ENCODE measurements at places on chromosomes 13 and 19.
A peak's percentile ranks its signal among the peaks of the same experiment; 100 is the strongest.

GRCh38 chr19:13538601-13539253, 32.4 kb upstream of the CACNA1A start:
- no peak for DNase-seq

GRCh38 chr13:45362939-45363338, 22.0 kb upstream of the TPT1 start:
- DNase-seq = no peak

GRCh38 chr13:39916330-39916729, 260.9 kb downstream of the COG6 start:
- no peak for DNase-seq

- no peak for DNase-seq
These were observed 483.8 kb upstream of the SLITRK6 start for GRCh38 chr13:86283031-86283430.

- no peak for DNase-seq
These were observed 29.1 kb downstream of the CERS4 start for GRCh38 chr19:8238251-8238650.

DNA sequence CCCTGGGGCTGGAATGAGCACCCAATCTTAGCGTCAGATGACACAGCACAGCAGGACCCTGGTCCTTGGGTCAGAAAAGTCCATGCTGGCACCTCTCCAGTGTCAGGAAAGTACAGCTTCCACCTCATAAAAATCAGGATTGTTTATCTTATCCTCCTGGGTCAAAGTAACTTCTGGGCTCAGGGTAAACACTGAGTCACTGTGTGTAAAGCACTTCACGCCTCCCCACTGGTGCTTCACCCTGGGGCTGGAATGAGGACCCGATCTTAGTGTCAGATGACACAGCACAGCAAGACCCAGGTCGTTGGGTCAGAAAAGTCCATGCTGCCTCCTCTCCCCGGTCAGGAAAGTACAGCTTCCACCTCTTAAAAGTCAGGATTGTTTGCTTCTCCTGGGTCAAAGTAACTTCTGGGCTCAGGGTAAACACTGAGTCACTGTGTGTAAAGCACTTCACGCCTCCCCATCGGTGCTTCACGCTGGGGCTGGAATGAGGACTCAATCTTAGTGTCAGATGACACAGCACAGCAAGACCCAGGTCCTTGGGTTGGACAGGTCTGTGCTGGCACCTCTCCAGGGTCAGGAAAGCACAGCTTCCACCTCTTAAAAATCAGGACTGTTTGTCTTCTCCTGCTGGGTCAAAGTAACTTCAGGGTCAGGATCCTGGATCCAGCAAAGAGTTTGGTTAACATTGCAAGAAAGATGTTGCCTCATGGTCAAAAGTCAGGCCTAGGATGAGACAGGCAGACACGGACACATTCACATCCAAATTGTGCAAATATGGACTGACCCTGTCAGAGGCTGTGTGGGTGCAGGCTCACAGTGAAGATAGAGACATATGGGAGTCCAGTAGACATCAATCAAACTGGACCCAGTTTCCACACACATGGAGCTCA, 39.2 kb upstream of the CYP2A7 start:
- no peak for DNase-seq

DNA sequence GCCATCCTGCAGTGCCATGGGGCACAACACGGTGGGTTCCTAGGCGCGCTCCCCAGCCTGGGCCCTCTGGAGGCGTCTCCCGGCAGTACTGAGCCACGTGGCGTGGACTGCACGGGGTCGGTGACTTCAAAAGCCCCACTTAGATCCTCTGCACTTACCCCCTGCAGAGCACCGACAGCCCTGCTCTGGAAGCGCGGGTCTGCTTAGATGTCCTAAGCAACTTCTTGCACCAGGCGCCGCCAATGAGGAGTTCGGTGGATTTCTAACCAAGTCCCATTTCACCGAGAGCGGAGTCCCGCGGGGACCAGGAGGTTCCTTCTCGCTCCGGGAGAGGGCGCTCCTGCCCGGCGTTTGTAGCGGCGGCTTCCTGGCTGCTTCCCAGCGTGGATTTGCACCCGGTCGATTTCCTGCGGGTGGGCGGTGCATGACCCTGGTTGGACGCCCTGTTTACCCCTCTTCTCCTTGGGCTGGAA, 25.2 kb upstream of the ZNF845 start:
- DNase-seq = peak; percentile 51

- DNase-seq = peak; percentile 72
These were observed 759 bp downstream of the ZMYM2 start for GRCh38 chr13:19959141-19959830.

DNA sequence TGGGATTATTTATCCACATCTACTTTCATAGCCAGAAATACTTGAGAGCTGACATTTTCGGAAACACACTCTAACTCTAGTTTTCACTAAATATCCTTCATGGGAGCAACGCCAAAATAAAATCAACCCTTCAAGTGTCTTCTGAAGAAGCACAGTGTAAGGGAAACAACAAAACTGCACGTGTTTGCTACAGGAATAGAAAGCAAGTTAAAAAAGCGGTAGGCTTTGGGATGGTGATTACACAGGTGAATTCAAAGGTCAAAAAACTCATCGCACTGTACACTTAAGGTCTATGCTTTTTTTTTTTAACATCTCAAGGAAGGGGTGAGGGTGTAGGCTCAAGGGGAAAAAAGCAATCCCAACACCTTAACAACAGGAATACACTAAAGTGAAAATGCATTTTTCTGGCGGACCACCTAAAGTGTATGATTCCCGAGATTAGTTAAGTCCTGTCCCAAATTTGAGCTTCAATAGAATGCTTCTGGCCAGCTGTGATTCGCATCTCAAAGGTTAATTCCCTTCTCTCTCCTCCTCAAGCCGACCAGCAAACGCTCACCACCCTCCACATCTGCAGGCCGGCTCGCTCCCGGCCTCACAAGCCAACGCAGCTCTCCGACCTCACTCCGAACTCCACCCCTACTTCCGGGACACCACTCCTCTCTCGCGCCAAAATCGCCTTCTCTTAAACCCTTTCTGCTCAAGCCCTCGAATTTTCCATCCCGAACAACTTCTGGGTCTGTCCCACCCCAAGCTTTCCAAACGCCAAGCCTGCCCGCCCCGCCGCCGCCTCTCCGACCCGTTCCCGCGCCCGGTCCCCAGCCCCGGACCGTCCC, 1.1 kb downstream of the ARGLU1 start:
- DNase-seq = peak; percentile 68

GRCh38 chr19:18437491-18438330, at the start of gene ISYNA1:
TSS of gene ISYNA1 (minus strand) at chr19:18438133. CDS start at chr19:18437979, 154 bp downstream.
- peak; percentile 52 for DNase-seq

- DNase-seq = no peak
These were observed 9.3 kb downstream of the MED16 start for GRCh38 chr19:883661-884211.

GRCh38 chr13:54433493-54434206, 1405.0 kb downstream of the OLFM4 start:
- no peak for DNase-seq

DNA sequence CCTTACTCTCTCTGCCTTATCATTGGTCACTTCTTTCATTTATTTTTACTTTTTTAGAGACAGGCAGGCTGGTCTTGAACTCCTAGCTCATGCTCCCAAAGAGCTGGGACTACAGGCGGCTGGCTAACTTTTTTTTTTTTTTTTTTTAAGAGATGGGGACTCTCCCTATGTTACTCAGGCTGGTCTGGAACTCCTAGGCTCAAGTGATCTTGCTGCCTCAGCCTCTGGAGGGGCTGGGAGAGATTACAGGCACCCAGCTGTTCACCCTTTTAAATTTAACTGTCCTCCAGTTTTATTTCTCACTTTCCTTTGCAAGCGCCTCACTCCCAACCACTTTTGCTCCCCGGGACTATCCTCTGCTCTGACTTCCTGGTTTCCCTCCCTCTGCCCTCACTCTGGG, 5.6 kb upstream of the CLDN10 start:
- DNase-seq = no peak

DNA sequence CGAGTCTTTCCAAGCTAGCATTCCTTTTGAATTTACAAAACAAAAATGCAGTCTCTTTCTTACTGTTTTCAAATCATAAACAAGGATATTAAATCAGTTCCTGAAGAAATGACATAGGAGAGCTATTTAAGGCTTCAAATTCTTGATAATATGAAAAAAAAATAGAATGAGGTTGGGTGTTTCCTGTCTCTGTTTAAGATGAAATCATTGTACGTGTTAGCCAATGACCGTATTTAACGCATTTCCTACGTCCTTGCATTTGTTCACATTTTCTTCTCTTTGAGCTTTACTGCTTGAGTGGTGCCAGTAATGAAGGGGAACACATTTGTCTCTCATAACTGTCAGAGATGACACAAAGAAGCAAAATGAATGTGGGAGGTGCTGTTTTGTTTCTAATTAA, 821.3 kb downstream of the DIAPH3 start:
- DNase-seq = no peak

GRCh38 chr13:97261254-97262005, 39.3 kb downstream of the MBNL2 start:
- no peak for DNase-seq

- no peak for DNase-seq
These were observed 39.3 kb upstream of the UBE2L5 start for GRCh38 chr13:30382836-30383525.

- DNase-seq = no peak
These were observed 2.9 kb upstream of the ARHGAP45 start for GRCh38 chr19:1063909-1064660.

- no peak for DNase-seq
These were observed 57.9 kb upstream of the PCDH8 start for GRCh38 chr13:52906122-52906903.

DNA sequence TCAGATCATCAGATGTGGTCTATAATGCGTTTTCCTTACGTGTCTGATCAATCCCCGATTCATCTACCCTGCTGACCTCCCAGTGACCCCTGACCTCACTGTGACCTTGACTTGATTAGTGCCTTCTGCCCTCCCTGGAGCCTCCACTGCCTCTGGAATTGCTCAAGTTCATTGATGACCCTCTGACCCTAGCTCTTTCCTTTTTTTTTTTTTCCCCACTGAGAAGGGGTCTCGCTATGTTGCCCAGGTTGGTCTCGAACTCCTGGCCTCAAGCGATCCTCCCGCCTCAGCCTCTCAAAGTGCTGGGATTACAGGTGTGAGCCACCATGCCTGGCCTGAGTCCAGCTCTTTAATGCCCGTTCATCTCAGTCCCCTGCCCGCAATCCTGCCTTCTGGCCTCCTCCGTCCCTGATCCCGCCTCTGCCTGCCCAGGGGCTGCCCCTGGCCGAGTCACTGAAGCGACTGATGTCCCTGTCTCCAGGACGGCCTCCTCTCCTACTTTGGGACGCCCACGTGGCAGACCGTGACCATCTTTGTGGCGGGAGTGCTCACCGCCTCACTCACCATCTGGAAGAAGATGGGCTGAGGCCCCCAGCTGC, 4.0 kb upstream of the FTL start:
- no peak for DNase-seq

DNA sequence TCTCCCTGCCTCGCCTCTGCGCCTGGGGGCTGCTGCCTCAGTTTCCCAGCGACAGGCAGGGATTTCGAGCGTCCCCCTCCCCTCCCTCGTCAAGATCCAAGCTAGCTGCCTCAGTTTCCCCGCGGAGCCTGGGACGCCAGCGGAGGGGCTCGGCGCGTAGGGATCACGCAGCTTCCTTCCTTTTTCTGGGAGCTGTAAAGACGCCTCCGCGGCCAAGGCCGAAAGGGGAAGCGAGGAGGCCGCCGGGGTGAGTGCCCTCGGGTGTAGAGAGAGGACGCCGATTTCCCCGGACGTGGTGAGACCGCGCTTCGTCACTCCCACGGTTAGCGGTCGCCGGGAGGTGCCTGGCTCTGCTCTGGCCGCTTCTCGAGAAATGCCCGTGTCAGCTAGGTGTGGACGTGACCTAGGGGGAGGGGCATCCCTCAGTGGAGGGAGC, 722 bp upstream of the ICAM1 start:
- no peak for DNase-seq

DNA sequence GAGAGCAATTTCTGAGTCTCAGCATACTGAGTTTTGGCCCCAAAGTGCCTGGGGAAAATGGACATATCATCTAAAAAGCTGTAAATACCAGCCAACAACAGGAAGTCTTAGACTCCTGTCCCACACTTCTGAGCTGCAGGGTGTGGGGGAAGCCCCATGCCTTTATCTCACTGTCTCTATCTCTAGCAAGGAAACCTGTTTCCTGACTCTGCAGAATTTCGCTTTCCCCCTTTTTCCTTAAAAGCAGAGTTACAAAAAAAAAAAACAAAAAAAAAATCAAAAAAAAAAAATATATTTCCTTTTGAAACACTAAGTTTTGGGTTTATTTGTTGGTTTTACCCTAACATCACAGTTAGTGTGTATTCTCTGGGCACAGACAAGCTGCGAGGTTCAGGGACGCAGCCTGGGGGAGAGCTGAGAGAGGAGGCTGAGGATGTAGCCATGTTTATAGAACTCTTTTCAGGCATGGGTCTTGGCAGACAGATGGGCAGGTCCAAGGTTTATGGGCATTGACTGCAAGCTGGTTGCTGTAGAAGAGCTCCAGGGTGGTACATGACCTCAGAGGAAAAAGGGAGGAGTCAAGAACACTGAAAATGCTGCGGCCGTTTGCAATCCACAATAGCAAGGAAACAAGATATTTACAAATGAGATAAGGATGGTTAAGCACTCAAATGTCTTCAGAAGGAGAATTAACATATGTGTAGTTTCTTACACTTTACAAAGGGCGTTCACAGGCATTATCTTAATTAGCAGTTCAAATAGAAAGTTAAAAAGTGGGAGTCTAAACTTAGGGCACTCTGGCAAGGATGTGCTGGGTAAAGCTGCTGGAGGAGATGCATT, 4.9 kb downstream of the MBNL2 start:
- DNase-seq = no peak

- DNase-seq = no peak
These were observed 8.6 kb downstream of the C19orf25 start for GRCh38 chr19:1470305-1471009.
